ENCODE measurements at places on chromosomes 1 and 21.
A peak's percentile ranks its signal among the peaks of the same experiment; 100 is the strongest.

DNA sequence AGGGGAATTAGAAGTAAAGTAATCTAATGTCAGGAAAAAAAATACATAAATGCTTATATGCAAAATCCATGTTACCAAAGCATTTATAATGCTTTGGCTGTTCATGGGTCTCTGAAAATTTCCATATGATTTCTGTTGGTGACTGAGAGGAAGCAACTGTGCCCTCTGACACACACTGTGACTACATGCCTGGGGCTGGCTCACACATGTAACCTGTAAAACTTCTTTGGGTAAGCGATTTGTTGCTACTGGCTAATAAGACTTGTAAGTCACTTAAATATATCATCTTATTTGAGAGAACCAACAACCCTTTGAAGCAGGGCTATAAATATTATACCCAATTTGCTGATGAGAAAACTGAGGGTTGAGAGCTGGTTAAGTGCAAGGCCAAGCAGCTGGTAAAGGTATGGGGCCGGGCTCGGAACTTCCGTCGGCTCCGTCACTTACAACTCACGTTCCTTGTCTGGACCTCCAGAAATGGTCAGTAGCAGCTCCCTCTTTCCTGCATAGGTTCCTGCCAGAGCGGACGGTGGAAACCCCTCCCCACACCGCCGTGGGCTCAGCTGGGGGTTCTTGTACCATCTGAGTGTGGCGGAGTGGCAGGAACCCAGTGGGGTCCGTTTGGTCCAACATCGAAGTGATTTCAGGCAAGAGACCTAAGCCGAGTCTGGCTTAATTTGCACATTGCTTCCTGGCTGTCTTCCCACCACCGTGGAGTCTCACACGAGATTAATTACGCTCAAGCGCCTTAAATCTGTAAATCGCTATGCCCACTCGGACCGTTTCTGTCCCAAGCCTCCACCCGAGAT, 714 bp downstream of the DFFA start:
- no peak for DNase-seq

DNA sequence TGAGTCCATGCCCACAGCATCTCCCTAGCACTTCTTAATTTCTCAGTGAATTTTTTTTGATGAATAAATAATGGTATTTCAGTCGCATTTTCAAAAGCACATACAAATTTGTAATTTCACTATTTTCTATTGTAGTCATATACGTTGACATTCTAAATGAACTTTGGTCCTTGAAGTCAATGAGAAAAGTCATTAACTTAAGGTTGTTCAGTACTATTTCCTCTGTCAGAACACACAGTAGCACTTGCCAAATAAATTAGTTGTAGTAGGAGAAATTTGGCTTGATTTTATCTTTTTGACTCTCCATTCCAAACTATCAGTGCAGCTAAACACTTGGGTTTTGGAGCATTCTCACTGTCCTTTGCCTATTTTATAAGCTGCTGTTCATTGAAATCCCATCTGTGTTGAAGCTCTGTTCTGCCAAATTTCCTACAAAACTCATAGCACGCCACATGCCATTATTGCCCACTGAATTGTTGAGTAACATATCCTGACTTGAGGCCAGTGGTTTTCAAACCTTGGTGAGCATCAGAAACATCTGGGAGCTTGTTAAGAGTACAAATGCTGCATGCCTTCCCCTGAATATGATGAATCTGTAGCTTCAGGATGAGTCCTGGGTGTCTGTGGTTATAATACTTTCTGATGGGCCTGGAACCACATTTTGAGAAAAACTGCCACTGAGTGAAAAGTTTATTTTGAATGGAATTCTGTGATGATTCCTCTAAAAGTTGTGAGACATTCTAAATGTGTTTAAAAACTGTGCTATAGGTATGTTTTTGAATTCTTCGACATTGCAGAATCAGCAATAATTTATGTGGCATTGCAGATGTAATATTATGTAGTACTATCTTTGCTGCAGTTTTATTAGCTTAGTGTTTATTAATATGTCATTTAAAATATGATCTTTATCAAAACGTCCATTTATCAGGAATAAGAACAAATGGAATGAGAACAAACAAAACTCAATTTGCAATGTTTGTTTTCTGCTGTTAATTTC, 78.9 kb downstream of the DNM3 start:
- DNase-seq, result no peak

- no peak for DNase-seq
Observed at GRCh38 chr21:42272984-42273600, 42.1 kb downstream of the TFF3 start.

DNA sequence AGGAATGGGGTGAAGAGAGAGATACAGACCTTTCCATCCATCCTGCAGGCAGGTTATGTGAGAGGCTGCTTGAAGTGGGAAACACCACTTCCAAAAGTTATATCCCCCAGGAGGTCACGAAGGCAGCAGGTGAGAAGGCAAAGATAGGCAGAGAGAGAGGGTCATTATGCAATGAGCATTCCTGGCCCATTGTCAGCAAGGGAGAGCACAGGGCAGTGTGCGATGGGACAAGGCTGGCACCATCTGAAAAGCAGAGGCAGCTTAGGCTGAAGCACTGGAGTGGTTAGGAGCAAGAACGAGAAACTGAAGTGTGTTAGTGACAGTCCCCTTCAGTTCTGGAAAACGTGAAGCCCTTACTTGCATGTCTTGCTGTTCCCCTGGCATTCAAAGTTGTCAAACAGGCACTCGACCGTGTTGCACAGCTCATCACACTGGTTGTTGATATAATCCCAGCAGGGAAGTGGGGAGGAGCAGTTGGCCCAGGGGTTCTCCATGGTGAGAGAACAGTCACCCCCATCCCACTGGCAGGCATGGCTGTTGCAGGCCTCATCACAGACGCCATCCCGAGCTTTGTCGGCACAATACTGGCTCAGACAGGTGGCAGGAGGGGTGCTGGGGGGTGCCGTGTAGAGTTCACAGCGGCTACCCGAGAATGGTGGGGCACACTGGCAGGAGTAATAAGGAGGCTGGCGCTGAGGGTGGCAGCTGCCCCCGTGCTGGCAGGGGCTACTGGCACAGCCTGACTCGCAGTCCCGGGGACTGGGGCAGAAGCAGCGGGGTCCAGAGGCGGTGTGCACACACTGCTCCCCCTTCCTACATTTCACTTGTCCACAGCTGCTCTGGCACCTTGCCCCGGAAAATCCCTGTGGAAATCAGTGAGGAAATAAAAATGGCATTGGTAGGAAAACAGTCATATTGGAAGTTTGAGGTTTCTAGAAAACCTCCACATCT, 28.9 kb upstream of the ADAM30 start:
- DNase-seq, result no peak

DNA sequence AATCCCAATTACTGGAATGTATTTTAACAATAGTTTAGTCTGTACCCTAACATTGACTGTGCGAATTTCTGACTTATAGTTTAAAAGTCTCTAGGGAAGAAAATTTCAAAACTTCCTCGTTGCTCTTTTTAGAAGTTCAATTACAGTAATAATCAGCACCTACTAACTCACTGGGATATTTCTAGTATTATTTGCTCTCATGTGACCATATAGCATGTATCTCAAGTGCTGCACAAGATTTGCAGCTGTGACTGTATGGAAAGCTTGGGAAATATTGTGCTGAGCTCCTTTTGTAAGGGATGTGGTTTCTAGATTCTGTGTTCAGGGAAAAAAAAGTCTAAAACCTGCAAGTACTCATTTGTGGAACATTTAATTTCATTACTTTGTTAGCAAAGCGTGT, 153.1 kb downstream of the ST6GALNAC3 start:
- DNase-seq, result no peak

DNA sequence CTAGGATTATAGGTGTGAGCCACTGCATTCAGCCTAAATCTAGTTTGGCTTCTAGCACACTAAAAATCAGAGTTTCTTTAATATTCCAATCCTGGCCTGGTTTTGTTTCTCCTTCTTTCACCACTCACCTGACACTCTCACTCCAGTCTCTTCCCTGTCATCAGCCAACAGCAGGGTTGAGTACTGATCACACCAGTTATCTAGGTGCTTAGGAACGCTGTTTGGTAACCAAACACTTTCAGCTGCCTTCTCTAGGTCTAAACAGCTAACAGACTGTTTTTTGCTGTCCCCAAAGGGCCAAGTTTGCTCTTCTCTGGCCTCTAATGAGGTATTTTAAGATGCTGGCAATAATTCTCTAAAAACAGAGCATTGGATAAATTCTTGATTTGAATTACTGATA, 17.7 kb upstream of the FRRS1 start:
- no peak for DNase-seq

GRCh38 chr1:29590583-29591565, 354.6 kb downstream of the PTPRU start:
- DNase-seq, result no peak

- no peak for DNase-seq
Observed at GRCh38 chr1:178101266-178101630, 7.3 kb downstream of the RASAL2 start.

DNA sequence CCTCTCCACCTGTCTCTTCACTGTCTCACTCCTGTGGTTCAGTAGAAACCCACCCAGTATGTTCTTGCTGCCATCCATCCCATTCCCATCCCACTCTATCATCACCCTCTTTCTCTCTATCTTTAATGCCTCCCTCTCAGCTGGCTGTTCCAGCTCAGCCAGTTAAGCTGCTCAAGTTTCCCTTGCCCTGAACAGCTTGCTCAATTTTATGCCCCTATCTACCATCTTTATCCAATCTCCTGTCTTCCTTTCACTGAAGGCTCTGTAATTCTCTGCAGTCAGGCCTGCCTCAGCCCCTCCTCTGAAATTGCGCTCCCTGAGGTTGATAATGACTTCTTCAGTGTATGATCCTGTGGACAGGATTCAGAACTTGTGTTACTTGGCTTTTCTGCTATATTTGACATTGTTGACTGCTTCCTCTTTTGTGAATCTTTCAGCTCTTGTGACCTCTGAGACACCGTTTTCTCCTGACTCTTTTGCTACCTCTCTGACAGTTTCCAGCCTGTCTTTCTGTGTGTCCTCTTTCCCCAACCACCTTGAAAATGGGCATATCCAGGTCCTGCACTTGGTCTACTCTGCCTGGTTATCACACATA, 13.9 kb upstream of the BCAR3 start:
- no peak for DNase-seq

GRCh38 chr1:11335417-11336056, 62.5 kb downstream of the UBIAD1 start:
- no peak for DNase-seq

- peak; percentile 88 for DNase-seq
Observed at GRCh38 chr1:43227143-43227764, 42.5 kb upstream of the TMEM125 start.

DNA sequence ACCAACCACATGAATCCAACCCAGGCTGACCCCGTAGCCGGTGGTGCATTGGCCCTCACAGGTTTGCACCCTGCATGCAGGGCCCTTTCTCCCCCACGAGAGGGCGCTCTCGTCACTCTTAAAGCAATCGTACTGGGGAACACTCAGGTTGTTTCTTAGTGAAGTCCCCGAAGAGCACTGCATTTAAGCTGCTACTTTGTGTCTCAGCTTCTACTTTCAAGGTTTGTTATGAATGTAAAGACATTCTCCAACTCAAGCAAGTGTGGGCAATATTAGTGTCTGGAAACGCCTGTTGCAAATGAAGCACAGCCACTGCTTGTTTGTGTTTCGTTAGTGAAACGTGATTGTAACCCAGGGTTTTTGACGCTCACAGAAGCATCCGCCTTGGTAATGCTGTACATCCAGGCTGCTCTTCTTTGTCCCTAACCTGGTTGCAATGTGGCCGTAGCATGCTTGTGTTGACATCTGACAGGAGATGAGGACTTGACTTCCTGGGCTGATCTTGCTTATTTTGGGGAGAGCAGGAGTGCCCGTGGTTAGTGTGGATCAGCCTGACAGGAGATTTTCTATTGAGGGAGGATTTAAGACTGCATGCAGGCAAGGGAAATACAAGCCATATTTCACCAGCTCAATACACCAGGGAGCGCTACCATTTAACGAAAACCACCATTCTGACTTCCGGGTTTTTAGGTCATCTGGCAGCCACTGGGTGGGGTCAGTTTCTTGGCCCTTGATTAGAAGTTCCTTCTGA, 79.8 kb downstream of the ST6GALNAC3 start:
- DNase-seq, result peak; percentile 76

DNA sequence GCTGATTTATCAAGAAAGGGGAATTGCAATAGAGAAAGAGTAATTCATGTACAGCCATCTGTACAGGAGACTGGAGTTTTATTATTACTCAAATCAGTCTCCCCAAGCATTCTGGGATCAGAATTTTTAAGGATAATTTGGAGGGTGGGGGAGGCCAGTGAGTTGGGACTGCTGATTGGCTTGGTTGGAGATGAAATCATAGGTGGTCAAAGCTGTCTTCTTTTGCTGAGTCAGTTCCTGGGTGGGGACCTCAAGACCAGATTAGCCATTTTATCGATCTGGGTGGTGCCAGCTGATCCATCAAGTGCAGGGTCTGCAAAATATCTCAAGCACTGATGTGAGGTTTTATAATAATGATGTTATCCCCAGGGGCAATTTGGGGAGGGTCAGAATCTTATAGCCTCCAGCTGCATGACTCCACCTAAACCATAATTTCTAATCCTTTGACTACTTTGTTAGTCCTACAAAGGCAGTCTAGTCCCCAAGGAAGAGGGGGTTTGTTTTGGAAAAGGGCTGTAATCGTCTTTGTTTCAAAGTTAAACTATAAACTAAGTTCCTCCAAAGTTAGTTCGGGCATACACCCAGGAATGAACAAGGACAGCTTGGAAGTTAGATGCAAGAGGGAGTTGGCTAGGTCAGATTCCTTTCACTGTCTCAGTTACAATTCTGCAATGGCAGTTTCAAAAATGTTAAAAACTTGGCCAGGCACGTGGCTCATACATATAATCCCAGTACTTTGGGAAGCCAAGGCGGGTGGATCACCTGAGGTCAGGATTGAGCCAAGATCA, 16.9 kb upstream of the RAB3B start:
- DNase-seq, result no peak

DNA sequence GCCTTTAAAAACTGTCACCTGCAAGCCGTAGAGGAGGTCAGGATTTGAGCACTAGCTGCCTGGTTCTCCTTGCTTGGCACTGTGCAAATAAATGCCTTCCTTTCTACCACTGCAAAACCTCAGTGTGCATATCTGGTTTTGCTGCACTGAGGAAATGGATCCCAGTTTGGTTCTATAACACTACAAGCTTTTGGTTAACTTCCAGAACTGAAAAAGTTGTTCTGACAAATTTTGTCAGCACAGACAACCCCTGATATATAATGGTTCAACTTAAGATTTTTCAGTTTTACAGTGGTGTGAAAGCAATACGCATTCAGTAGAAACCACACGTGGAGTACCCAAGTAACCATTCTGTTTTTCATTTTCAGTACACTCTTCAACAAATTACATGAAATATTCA, 29.8 kb upstream of the GALNT2 start:
- DNase-seq, result no peak

All from activated T-cell treated with anti-CD3 and anti-CD28 coated beads for 1 hour (primary cell).